ENCODE measurements at places on chromosomes 3 and 15.

GRCh38 chr3:72446218-72447058, 401.8 kb downstream of the SHQ1 start:
- DNase-seq = peak; percentile 19

GRCh38 chr3:58307639-58308215, 1.4 kb downstream of the HTD2 start:
- peak; percentile 9 for DNase-seq

- DNase-seq = no peak
Measured at GRCh38 chr15:52438047-52438446, 90.6 kb downstream of the MYO5A start.

GRCh38 chr3:56788521-56788920, 13.2 kb downstream of the ARHGEF3 start:
- no peak for DNase-seq

DNA sequence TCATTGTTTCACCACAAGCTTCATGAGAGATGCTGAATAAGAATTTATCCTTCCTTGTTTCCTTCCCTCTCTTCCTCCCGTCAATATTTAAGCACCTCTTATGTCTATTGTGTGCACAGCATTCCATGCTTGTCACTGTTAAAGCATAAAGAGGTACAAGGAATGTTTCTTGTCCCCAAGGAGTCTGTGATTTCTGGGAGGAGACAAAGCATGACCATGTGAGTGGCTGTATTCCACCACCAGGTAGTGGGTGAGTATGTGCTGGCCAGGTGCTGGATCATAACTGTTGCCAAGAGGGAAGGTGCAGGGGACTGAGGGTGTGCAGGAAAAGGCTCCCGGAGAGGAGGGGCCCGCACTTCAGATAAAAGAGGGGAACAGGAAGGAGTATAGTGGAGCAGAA, 62.9 kb upstream of the GSK3B start:
- no peak for DNase-seq

DNA sequence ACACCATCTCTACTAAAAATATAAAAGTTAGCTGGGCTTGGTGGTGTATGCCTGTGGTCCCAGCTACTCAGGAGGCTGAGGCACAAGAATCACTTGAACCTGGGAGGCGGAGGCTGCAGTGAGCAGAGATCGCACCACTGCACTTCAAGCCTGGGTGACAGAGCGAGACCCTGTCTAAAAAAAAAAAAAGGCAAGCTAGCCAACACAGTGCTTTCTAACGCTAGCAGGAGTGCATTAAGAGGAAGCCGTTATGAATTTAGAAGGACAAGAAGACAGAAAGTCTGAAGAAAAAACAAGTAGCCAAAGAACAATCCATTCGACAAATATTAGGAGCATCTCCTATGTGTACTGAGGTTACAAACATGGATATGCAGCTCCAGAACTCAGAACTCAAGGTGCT, 28.6 kb downstream of the BHLHE40 start:
- DNase-seq = no peak

DNA sequence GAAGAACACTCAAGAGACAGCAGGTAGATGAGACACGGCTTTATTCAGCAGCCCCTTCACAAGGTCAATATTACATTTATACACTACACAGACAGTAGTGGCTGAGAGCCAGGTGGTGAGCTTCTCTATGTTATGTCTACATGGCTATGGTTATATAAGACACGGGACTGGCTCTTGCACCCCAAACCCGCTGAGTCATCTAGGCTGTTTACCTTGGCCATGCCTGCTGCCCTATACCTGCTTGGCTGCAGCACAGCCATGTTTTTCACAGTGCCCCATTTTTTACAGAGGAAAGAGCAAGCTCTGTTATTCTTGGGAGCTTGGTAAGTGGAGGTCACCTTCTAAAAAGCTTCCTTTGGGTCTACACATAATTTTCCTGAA, 231.6 kb downstream of the IGSF11 start:
- DNase-seq = no peak

DNA sequence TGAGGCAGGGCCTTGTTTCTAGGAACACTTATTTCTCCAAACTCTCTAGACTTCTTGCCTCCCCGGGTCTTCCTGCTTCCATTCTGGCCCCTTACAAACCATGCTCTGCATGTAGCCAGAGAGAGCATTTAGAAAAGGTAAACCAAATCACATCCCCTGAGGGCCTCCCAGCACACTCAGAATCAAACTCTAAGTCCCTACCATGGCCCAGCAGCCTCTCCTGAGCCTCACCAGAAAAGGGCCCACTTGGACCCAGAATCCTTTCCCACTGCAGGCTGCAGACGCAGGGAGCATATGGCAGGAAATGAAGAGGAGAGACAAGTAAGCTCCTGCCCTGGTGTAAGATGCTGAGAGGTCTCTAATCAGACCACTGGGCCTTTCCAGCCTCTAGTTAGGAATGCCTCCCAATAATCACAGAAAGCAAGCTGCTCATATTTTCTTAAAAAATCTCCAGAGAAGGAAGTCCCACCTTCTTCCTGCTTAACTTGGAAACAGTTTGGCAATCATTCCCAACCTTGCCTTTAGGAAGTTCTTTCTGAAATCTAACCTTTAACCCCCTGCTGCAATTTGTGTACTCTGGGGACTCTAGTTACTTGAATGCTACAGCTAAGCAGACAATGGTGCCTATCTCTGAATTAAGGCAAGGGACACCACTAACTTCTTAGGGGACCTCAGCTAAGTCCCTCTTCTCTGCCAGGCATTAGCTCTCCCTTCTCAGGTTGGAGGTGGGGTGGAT, 4.2 kb downstream of the AMOTL2 start:
- DNase-seq = no peak

- DNase-seq = peak; percentile 45
Measured at GRCh38 chr3:161266731-161267150, 45.6 kb downstream of the NMD3 start.

Data from COR-L47 (cell line).